NCI-H510A treated with DMSO at 0.1 percent for 48 hours (cell line): ENCODE measurements at places on chromosomes 5 and 9.
A peak's percentile ranks its signal among the peaks of the same experiment; 100 is the strongest.

DNA sequence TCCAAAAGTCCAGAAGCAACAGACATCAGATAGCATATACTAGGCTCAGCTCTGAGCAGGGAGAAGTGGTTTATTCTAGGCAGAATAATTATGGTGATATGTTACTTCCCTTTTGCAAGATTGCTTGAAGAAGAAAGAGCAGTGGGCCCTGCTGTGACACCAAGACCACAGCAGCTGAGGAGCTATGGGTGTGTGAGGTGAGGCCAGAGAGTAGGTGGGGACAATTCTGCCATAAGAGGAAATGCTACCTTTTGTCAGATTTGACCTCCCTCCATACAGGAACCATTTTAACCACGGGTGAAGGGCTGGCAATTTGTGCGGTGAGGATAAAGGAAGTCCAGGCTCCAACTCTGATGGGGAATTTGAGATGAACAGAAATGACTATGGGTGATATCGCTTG is 51.3 kb downstream of the TNFSF15 start:
- no peak for DNase-seq

DNA sequence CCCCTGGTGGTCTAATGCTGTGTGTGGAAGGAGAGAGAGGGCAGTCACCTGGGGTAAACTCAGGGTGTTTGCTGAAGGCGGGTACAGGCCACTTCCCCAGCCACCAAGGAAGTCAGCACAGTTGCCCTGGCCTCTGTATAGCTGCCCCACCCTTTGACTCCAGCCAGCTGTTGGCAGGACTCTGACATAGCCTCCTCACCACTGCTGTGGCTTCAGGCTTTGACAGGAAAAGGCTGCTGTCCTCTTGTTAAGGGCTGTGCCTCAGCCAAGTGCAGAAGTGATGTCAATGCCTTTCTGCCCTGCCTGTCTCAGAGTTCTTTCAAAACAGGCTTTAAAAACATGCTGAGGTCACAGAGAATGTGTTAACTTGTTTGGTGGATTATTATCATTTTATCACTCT is 487.2 kb upstream of the KLF4 start:
- no peak for DNase-seq

DNA sequence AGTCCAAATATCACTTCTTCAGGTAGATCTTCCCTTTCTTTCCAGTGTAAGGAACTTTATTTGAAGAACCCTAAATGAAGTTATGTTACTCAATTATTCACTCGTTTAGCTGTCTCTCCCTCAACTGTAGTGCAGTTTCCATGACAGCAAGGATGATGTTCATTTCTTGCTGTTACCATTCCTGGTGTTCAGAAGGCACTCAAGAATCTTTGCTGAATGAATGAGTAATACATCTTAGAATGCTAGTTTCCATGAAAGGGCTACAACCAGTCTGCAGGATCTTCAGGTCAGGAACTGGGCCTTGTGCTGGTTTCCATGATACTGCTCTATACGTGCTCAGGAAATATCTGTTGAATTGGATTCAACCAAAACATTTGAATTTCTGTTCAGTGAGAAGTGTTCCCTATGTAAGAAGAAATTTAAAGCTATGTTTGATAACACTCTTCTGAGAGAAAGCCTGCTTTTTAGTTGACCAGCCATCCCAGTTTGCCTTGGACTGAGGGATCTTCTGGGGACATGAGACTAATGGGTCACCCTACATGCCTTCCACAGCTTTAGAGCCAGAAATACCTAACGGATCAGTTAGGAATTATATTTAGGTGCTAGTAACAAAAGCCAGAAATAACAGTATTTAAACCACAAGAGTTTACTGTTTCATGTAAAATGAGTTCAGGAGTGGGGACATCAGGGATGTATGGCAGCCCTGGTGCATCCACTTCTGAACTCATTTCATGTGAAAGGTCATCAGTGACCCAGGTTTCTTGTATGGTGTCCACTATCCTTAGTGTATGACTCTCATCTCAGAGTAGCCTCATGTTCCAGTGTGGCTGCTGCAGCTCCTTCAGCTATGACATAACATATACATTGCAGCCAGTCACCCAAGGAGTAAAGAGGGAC is 500.1 kb upstream of the SGCD start:
- DNase-seq: no peak

- no peak for DNase-seq
These were observed 92.4 kb downstream of the FAM170A start for GRCh38 chr5:119721775-119722174.

- DNase-seq: no peak
These were observed 273.9 kb downstream of the CDK5RAP2 start for GRCh38 chr9:120306088-120306487.

GRCh38 chr5:42593591-42593990 is 163.0 kb upstream of the CCDC152 start:
- DNase-seq: no peak

GRCh38 chr5:36535378-36535777 is 71.0 kb upstream of the SLC1A3 start:
- DNase-seq: no peak

- no peak for DNase-seq
These were observed 265.1 kb upstream of the TAS2R1 start for GRCh38 chr5:9895302-9895645.

DNA sequence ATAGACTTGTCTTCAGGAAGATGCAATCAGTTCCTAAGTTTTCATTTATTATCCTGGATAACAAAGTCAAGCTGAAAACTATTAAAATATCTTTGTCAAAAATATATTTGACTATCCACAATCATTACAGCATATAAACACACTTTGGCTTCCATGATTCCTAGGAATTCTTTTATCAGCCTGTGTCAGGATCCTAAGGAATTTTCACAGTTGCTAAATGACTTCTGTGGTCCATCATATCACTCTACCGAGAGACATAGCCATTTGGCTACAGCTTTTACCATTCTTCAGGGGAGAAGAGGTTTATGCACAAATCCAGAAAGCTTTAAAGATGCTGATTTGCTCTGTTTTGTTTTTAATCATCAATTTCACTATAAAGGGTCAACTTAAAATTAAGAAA is 128.3 kb downstream of the MLLT3 start:
- no peak for DNase-seq

DNA sequence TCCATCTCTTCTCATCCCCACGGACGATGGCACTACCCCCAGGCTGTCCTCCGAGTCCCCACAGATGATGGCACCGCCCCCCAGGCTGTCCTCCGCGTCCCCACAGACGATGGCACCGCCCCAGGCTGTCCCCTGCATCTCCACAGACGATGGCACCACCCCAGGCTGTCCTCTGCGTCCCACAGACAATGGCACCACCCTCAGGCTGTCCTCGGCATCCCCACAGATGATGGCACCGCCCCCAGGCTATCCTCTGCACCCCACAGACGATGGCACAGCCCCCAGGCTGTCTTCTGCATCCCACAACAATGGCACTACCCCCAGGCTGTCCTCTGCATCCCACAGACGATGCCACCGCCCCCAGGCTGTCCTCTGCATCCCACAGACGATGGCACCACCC is 57.4 kb upstream of the PTCH1 start:
- DNase-seq: no peak

GRCh38 chr9:83419961-83420360 is 118.2 kb downstream of the FRMD3 start:
- DNase-seq: no peak

DNA sequence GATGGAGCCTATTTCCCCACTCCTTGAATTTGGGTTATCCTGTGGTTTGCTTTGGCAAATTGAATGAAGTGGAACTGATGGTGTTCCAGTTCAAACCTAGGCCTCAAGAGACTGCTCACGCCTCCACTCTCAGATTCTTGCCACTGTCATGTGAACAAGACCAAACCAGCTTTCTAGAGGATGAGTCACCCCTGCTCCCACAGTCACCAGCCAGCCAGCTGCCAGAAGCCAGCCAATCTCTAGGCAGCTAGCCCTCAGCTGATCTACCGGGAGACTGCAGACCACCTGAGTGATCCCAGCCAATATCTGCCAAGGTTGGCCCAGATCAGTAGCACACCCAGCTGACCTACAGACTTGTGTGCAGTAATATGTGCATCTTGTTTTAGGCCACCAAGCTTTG is 300.6 kb downstream of the TMEM38B start:
- DNase-seq: peak; percentile 37

DNA sequence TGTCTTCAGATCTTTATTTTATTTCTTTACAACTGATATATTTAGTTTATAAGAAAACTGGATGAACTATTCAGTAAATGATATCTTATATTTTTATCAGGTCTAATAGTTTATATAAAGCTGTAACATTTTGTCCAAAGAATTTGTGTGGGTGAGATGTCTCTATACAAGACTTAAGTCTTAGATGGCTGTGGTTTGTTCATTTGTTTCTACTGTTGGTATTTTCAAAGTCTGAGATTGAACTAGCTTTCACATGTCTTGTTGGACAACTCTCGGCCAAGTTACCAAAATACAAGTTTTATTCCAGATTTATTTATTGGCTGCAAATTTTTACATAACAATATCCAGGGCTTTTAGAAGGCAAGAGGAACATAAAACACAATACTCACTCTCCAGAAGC is 286.0 kb downstream of the NR2F1-AS1 start:
- no peak for DNase-seq

GRCh38 chr9:100070104-100071041 is 28.4 kb downstream of the ERP44 start:
- DNase-seq: no peak

DNA sequence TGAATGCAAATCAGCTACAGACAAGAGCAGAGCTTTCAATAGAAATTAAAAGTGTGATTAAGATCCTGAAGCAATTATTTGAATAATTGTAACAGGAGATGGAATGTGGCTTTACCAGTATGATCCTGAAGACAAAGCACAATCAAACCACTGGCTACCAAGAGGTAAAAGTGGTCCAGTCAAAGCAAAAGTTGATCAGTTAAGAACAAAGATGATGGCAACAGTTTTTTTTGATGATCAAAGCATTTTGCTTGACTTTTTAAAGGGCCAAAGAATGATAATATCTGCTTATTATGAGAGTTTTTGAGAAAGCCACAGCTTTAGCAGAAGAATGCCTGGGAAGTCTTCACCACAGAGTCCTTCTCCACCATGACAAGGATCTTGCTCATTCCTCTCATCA is 409.2 kb downstream of the CSNK1G3 start:
- no peak for DNase-seq

- DNase-seq: no peak
These were observed 437.4 kb downstream of the ARHGEF28 start for GRCh38 chr5:74063346-74063745.

DNA sequence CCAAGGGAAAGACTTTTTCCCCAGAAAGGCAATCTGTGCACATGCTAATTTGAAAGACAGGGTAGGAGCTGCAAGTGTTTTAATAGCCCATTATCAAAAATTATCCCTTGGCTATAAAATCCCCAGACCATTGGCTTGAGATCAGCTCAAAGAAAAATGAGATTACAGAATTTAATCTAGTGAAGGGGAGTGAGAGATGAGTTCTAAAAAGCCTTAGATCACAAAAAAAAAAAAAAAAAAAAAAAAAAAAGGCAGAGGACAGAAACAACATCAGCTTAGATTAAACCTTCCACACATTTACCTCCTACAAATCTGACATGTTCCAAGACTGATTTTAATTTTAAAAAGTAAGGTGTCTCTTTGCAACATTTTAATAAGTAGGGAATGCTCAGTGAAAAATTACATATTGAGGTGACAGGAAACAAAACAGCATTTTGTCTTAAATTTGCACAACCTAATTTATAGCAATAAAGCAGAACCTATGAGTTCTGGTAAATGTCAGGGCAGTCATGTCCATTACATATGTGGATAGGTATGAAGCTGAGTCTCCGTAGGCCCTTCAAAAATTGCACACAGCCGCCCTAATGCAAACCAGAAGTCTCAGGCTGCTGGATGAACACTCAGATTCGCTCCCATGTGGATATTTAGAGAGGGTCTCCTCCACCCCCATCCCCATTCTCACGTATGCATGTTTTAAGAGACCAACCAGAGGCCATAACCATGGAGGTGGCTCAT is 43.4 kb downstream of the NFIB start:
- DNase-seq: no peak

DNA sequence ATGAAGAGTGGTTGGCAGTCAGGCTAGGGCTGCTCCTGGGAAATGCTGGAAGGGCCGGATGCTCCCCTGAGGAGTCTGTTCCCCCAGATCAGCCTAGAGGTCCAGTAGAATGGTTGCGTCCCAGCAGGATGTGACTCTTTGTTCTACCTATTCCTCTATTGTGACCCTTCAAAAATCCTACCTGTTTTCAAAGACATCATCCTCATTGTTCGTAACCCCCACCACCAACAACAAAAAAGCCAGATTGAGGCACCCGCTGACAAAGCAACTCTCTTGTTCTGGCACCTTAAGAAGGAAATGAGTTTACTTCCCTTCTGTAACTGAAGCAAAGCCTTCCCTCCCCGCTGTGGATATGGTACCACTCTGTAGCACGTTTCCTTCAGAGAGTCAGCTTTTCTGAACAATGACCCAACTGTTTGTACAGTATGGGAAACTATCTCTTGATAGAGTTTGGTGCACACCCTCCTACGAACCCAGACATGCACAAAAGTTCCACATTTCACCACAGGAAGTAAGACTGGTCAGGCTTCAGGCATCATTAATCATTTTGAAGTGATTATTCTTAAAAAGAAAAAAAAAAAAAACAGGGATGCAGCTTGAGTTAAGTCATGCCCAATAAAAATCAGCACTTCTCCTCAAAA is 207.2 kb downstream of the ENC1 start:
- DNase-seq: no peak

DNA sequence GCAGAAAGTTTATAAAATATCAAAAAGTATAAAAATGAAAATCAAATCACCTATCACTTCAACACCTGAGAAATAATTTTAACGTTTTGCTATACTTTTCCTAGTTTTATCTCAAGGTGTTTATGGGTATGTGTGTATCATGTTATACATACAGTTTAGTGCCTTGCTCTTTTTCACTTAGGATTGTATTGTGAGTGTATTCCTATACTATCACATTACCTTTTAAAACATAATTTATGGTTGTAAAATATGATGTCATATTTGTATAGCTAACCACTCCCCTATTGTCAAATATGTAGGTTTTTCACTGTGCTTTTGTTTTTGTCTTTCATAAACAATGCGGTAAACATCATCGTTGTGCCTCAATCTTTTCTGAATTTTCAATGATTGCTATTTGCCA is 479.9 kb downstream of the SPOCK1 start:
- no peak for DNase-seq

DNA sequence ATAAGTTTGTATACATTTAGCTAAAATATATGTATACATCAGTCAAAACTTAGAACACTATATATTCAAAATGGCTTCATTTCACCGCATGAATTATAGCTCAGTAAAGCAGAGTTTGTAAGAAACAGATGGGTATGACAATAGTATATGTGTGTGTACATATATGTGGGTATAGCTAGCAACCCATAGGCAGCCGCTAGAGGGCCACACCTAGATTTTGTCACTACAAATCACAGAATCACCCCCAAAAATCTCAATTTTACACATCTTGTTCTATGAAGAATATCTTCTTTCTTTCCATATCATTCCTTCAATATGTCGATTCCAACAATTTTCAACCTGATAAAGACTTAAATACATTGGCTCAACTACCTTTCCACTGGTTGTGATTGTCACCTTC is 357.8 kb upstream of the CCNG1 start:
- no peak for DNase-seq

- no peak for DNase-seq
These were observed 52.3 kb downstream of the NLN start for GRCh38 chr5:65774346-65774745.

GRCh38 chr9:135667463-135668001 is 4.4 kb downstream of the LCN9 start:
- no peak for DNase-seq

GRCh38 chr5:171137768-171138525 is 171.1 kb upstream of the TLX3 start:
- DNase-seq: no peak
